Left lung (tissue), 14 donors: ENCODE measurements at places on chromosomes 4 and X. TPM values are rescaled to one million over a fixed set of nuclear protein-coding genes. Genes with fewer than 3 reads are reported as not detected.

USP26 gene
- polyA plus RNA-seq = not detected

NSG1 gene
- polyA plus RNA-seq = 72.0 TPM

MAOA gene
- polyA plus RNA-seq = 55.0 TPM

KLKB1 gene
- polyA plus RNA-seq = 1.4 TPM

MSANTD1 gene
- 0.87 TPM for polyA plus RNA-seq

RPS6KA6 gene
- polyA plus RNA-seq = 12.0 TPM

MID1IP1 gene
- polyA plus RNA-seq = 21.5 TPM

MAGEB6B gene
- polyA plus RNA-seq = not detected

NFXL1 gene
- 24.5 TPM for polyA plus RNA-seq

CT45A5 gene
- polyA plus RNA-seq = 45.7 TPM

NR0B1 gene
- 0.15 TPM for polyA plus RNA-seq

RASGEF1B gene
- polyA plus RNA-seq = 12.2 TPM
